Sigmoid colon (tissue), 7 donors: ENCODE measurements at places on chromosomes 6 and 20. TPM values are rescaled to one million over a fixed set of nuclear protein-coding genes. Genes with fewer than 3 reads are reported as not detected.

The MYLK4 gene
- 0.36 TPM for total RNA-seq

GRCh38 chr6:5846889-5847288 lies 159.8 kb downstream of the NRN1 start:
- no peak for DNase-seq

- DNase-seq: no peak
Measured at GRCh38 chr6:166565084-166565967, 21.2 kb downstream of the RAMACL start.

GRCh38 chr20:4672948-4673347 lies 48.8 kb upstream of the PRND start:
- no peak for DNase-seq

- no peak for DNase-seq
Measured at GRCh38 chr20:55610756-55611155, 394.6 kb downstream of the CBLN4 start.

DNA sequence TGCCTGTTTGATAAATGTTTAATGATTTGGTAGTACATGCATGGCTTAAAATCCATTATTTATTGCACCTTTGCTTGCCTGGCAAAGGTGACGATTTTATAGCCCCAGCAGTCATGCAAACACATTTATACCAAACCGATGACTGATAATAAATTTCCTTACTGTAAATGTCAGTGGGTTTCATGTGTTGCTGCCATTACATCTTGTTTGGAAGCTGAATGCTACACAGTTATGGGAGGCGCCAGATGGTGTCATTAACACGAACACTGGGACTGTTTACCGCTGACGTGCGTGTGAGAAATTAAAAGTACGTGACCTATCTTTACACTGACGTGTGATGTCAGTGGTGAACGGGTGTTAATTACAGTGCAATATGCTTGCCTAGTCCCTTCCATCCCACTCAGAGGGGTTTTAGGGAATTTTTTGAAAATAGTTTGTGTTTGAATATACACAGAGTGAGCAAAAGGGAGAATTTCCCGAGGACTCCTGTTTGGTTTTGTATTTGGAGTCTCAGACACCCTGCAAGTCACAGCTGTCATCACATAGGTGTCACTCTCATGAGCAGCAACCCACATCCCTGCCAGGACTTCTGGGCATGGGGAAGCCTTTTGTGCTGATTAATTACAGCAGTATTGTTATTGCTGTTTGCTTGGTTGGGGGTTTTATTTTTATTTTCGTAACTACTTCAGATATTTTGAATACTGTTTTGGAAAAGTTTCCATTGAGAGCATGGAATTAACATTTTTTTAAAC lies 151.8 kb upstream of the INSM1 start:
- no peak for DNase-seq

The PDE7B gene
- 8.6 TPM for total RNA-seq

DNA sequence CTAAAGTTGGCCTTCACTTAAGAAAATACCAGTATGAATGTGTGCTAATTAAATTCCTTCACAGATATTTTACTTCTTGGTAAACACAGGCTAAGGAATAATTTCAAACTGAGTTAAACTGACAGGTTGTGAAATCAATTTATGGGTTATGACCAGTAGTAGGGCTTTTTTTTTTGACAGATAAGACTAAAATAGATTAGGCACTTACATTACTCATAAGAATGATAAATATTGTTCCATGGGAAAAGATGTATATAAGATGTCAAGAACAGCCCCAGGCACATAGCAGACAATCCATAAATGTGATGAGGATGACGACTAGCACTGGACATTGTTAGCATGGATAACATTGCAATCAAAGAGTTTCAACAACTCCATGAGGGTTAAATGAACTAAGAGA lies 22.9 kb downstream of the NT5E start:
- no peak for DNase-seq

The SLC22A7 gene
- not detected for total RNA-seq

GRCh38 chr6:39563566-39564311 lies 161.5 kb downstream of the KIF6 start:
- DNase-seq: no peak

The NKX2-4 gene
- total RNA-seq: not detected

- DNase-seq: no peak
Measured at GRCh38 chr6:146857980-146858347, 259.2 kb downstream of the ADGB start.

GRCh38 chr6:156719395-156719719 lies 57.8 kb upstream of the ARID1B start:
- no peak for DNase-seq

The OTOR gene
- not detected for total RNA-seq

- no peak for DNase-seq
Measured at GRCh38 chr20:8583012-8583565, 451.0 kb downstream of the PLCB1 start.

The NUP43 gene
- total RNA-seq: 18.3 TPM

GRCh38 chr20:15705975-15706374 lies 867.3 kb downstream of the KIF16B start:
- no peak for DNase-seq

GRCh38 chr6:3813150-3813780 lies 35.9 kb upstream of the FAM50B start:
- DNase-seq: peak; percentile 75

DNA sequence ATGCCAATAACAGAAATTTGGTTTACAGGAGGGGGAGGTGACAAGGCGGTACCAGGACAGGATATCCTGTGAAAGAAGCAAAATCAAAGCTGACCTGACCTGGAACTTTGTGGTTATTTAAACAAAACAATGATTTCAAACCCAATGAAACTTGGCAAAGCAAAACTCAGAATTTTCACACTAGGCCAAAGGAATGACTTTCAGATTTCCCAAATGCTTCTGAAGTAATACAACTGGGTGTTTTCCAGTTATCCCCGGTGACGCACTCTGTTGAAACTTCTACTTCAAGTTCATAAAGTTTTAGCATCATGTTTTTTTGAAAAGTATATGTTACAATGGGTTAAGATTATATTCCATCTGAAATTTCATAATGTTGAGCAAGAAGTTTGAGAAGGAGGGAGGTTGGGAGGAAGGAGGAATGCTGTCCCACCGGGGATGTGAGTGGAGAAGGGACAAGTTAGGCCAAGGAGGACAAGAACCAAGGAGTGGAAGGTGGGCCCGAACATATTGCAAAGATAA lies 78.1 kb upstream of the TRAF3IP2 start:
- peak; percentile 88 for DNase-seq

GRCh38 chr6:22363166-22363713 lies 66.4 kb upstream of the PRL start:
- DNase-seq: no peak
